ENCODE measurements at places on chromosomes 5 and 9.

- no peak for DNase-seq
Measured at GRCh38 chr9:88874391-88874790, 116.9 kb upstream of the S1PR3 start.

- DNase-seq: no peak
Measured at GRCh38 chr5:30401479-30402058, 791.9 kb upstream of the CDH6 start.

- no peak for DNase-seq
Measured at GRCh38 chr5:116563736-116564308, 10.8 kb downstream of the SEMA6A start.

- DNase-seq: no peak
Measured at GRCh38 chr5:166401391-166401790, 1890.1 kb upstream of the WWC1 start.

DNA sequence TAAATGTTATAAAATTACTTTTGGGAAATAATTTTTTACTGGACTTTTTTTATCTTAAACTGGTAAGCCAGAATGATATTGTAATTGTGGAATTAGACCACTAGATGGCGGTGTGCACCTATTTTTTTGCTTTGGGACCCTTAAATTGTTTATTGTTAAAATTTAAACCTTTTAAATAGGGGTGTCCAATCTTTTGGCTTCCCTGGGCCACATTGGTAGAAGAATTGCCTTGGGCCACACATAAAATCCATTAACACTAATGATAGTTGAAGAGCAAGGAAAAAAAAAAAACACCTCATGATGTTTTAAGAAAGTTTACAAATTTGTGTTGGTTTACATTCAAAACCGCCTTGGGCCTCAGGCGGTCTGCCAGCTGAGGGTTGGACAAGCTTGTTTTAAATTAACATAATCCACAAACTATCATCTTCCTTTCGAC, 28.4 kb upstream of the GADD45G start:
- DNase-seq: no peak

GRCh38 chr9:76444322-76444929, 14.6 kb upstream of the GCNT1 start:
- DNase-seq: no peak

GRCh38 chr5:142780871-142781270, 10.7 kb downstream of the ARHGAP26 start:
- no peak for DNase-seq

GRCh38 chr9:4933177-4933576, 51.9 kb upstream of the JAK2 start:
- no peak for DNase-seq

- DNase-seq: no peak
Measured at GRCh38 chr9:128494108-128494745, 10.3 kb upstream of the GLE1 start.

DNA sequence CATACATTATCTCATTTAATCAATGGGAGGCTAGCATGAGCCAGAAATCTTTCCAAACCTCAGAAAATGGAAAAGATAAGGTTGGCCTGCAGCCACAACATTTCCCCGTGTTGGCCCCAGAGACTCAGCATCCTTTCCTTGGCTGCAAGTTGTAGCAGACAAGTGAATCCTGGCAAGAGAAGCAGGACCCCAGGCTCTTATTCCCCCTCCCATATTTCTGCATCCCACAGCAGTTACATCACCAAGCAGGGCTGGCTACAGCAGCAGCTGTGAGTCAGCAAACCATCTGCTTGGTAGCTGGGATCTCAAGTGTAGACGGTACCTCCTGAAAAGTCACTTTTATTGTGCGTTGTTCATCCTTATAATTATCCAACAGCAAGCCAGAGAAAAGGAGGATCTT, 212.4 kb downstream of the GNA14 start:
- no peak for DNase-seq

GRCh38 chr5:11323761-11324160, 562.7 kb upstream of the DAP start:
- DNase-seq: no peak

GRCh38 chr5:131751506-131751905, 45.3 kb downstream of the FNIP1 start:
- DNase-seq: no peak

- no peak for DNase-seq
Measured at GRCh38 chr5:169906745-169907649, 73.3 kb downstream of the INSYN2B start.

- DNase-seq: no peak
Measured at GRCh38 chr9:71761938-71762353, 6.4 kb downstream of the CEMIP2 start.

GRCh38 chr5:132074772-132075718, 1.5 kb downstream of the CSF2 start:
- DNase-seq: no peak

- DNase-seq: no peak
Measured at GRCh38 chr9:104374711-104375110, 129.4 kb upstream of the OR13F1 start.

GRCh38 chr9:83199240-83199639, 136.3 kb upstream of the RASEF start:
- no peak for DNase-seq

DNA sequence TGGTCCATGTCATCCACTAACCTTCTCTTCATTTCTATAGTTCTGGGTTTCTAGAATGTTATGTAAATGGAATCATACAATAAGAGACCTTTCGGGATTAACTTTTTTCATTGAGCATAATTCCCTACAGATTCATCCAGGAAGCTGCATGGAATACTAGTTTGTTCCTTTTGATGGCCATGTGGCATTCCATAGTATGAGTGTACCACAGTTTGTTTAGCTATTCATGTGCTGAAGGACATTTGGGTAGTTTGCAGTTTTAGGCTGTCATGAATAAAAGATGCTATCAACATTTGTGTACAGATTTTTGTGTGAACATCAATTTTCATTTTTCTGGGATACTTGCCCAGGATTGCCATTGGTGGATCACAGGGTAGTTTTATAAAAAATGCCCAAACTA, 6.8 kb upstream of the SPTLC1 start:
- no peak for DNase-seq

GRCh38 chr5:159576902-159577301, 246.6 kb upstream of the IL12B start:
- DNase-seq: no peak

- no peak for DNase-seq
Measured at GRCh38 chr5:107646418-107646817, 24.3 kb downstream of the EFNA5 start.

GRCh38 chr9:71670121-71670520, 98.2 kb downstream of the CEMIP2 start:
- no peak for DNase-seq

DNA sequence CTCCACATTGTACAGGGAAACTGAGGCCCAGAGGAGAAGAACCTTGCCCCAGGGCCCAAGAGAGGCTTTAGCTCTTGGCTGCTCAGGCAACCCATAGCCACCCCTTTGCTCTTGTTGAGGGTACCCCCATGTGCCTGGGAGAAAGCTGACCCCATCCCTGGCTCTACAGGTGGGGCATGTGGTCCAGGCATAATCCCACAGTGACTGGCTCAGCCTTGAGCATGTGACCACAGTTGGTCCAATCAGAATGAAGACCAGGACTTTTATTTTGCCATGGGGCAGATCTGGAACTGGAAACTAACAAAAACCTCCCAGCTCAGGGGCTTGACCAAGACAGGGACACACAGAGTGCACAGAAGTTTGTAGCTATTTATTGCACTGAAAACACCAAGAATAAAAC, 29.3 kb downstream of the SLC6A7 start:
- no peak for DNase-seq

DNA sequence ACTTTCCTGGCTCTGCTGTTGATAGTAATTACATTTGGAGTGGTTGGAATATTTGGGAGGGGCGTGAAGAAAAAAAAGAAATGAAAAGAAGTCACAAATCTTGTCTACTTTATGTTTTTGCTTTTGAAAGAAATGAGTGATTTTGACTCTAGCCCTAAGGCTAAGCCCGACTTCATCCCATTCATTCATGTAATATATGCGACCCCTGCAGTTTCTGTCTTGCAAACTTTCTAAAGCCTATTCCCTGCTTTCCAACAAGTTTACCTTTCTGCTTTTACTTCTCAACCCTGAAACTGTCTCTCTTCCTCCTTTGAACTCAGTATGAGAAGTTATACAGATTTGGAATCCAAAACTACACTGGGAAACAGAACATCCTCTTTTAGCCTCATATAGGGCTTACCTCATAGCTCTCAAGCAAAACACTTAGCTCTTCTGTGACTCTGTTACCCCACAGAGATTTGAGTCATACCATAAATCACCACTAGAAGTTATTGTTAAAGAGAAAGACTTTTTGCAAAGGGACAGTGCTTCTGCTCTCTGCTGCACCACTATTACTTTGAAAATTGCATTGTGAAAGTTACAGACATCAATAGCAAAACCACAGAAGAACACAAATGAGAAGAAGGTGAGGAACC, 1.6 kb downstream of the CFAP95 start:
- DNase-seq: no peak

DNA sequence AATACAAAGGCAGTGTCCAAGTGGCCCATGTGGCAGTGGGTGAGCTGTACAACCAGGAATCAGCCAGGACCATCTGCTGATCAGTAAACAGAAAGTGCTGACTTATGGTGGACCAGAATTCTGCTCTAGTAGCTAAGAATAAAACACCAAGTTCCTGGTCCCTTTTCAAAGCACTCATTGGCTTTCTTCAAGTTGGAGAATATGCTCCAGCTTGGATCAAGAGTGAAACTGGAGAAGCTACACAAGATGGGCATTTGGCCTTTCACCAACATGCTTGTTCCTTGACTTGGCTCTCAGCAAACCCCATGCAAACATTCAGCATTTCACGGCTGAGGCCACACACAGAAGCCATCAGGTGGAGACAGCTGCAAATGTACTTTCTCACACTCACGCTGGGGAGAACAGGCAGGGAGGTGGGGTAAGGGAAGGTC, 32.1 kb downstream of the MARCHF3 start:
- DNase-seq: no peak

DNA sequence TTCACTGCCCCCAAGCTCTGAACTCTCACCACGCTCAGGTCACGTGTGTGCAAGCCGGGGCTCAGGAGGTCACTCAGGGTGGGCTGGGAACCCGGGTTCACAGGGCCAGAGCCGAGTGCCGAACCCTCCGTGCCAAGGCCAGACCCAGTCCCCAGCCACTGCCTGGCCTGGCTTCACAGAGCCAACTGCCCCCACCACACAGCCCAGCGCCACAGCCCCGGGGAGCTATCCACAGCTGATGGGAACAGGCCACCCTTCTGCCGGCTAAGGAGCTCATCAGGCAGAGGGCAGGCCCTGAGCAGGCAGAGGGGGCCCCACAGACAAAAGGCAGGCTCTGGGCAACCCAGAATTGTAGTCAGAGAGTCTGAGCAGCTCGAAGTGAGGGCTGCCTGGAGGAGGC, 117.0 kb downstream of the VAV2 start:
- DNase-seq: no peak

DNA sequence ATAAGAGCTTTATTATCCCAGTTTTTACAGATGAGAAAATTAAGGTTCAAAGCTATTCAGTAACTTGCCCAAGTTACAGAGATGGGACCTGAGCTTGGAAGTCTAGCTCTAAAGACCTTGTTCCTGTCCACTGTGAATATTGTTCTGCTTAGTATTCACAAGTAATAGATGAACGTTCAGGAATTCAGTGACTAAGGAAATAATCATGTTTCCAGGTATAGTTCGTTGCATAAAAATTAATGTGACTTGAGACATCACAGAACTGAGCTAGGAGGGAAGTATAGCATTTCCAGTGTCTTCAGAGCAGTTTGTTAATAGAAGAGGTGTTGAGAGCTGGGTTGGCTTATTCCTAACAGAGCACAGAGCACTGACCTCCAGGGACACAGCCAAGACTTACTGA, 136.1 kb downstream of the FGF1 start:
- DNase-seq: no peak

GRCh38 chr9:17876687-17877086, 297.8 kb downstream of the SH3GL2 start:
- DNase-seq: no peak

- peak; percentile 100 for DNase-seq
Measured at GRCh38 chr9:134407121-134407779, 81.0 kb downstream of the RXRA start.

GRCh38 chr9:97578846-97579245, 54.3 kb downstream of the TSTD2 start:
- no peak for DNase-seq

- DNase-seq: no peak
Measured at GRCh38 chr5:159547466-159548195, 217.3 kb upstream of the IL12B start.

DNA sequence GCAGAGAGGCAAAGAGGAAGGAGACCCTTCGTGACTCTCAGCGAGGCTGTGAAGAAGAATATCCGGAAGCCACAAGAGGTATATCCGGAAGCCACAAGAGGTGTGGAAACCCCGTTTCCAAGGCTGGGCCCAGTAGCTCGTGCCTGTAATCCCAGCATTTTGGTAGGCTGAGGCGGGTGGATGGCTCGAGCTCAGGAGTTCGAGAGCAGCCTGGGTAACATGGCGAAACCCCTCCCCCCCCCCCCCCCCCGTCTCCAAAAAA, 612 bp upstream of the BBLN start:
- no peak for DNase-seq

- DNase-seq: no peak
Measured at GRCh38 chr5:64612344-64612961, 77.8 kb upstream of the SHISAL2B start.

GRCh38 chr9:69171049-69171448, 3.0 kb upstream of the TJP2 start:
- DNase-seq: no peak

DNA sequence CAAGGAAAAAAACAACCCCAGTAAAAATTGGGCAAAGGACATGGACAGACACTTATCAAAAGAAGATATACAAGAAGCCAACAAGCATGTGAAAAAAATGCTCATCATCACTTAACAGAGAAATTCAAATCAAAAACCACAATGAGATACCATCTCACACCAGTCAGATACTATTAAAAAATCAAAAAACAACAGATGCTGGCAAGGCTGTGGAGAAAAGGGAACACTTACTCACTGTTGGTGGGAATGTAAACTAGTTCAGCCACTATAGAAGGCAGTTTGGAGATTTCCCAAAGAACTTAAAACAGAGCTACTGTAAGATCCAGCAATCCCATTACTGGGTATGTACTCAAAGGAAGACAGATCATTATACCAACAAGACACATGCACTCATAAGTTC, 157.4 kb downstream of the EDIL3 start:
- DNase-seq: no peak

Measured in GM12892 (cell line).